ENCODE measurements at places on chromosomes 7 and 10.

DNA sequence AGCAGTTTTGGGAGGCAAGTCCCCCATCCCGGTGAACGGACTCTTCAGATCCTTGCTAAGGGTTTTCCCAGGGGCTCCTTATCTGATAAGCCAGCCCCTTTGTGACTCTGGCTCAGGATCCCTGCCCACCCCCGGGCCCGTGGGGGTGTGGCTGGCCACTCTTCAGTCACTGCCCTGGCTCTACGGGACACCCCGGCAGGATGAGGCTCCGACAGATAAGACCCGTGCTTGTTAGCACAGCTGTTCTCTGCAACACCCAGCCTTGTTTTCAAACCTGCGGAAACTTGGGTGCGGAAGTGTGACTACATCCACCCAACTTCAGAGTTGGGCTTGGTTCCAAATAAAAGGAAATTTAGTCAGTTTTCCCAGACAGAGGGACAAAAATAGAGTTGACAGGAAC, 66.7 kb upstream of the PODXL start:
- DNase-seq, result no peak

GRCh38 chr7:145831616-145832206, 284.9 kb upstream of the CNTNAP2 start:
- DNase-seq, result no peak

DNA sequence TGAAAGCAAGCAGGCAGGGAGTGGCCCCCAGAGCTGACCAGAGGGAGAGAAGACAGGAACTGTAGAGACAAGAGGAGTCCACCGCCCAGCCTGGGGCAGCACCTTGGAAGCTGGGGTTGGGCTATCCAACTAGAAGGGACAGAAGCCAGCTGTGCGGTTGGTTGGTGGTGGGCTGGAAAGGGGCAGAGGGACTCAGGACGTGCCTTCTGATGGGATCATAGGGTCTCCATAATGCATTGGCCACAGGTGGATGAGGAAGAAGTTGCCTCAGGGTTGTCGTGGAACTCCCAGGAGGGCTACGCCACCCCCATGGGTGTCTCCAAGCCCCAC, 114.0 kb upstream of the RET start:
- DNase-seq, result no peak

- DNase-seq, result no peak
Measured at GRCh38 chr10:44581996-44582395, 197.1 kb upstream of the CXCL12 start.

DNA sequence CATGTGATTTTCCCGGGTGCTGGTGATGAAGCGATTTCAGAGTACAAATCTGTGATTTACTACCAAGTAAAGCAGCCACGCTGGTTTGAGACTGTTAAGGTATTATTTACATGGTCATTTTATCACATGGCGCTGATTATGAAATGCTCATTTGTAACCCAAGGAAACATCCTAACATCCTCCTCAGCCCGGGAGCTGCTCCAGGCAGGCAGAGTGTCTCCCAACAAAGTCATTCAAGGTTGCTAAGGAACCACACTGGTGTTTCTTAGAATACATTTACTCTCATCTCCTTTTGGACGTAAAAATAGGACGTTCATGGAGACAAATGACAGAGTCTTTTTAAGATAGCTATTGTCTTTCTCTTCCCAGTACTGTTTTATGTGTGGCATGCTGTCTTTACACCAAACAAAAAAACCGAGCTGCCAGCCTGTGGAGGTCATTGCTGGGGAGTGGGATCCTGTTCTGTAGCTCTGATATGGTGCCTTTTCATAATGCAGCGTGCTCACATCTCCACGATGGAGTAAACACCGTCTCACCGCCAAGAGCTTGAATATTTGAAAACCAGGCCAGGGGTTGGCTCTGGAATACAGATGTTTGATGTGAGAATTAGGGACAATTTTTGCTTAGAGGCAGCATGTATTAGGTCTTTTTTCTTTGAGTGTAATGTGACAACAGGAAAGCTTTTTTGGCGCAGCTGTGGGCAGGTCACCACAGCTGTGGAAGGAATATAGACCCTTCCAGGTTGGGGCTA, 119.6 kb downstream of the DOCK1 start:
- no peak for DNase-seq

DNA sequence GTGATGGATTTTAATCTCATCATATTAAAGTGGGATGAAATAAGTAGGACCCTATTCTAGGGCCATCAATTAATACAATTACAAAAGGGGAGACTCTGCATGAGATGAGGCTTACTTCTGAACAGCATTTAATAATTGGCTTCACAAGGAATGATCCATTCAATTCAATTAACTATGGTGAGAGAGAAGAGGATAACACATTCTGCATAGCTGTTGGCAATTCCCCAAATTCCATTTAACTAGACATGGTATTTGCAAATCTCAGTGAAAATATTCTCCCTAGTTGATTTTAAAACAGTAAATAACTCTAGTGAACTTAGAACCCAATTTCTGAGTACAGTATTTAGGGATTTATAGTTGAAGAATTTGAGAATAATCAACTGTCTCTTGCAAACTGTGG, 145.3 kb downstream of the NOC3L start:
- DNase-seq, result no peak

DNA sequence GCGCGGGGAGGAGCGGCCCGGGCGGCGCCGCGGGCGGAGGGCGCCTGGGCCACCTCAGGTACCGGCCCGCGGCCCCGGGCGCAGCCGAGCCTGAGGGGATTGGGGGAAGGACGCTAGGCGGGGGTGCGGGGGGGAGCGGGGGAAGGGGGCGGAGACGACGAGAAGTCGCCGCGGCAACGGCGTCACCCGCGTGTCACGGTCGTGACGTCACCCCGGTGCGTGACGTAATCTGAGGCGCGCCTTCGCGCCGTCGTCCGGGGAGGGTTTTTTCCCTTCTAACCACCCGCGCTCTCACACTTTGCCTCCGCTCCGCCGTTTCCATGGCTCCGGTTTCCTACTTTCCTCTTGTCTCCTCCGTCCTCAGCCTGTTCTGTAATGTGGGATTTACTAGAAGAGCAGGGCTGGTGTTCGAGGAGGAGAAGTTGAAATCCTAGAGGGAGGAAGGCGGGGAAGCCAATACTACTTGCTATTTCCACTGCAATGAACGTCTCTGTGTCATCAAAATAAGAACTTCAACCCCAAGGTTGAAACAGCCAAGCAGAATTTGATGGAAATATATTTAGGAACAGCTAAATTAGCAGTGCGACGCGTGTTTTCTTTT, at the start of gene BRAF:
Gene BRAF (minus strand): TSS at position 109 of the 601 bp plus-strand sequence. CDS start 226 bp downstream, outside the sequence.
- peak; percentile 46 for DNase-seq

DNA sequence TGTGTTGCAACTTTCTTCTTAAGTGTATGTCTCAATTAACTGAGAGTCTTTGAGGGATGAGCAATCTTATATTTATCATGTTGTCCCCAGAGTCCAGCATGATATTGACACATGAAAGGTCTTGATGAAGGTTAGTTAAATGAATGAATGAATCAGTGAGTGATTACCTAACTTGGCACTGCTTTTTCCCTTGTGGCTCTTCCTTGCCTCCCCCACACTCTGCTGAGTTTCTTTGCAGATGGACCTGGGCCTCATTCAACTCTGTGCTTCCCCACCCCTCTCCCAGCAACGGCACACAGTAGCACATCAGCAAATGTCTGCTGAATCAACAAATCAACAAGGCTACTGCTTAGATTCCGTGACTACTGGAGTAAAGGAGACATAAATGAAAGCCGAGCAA, 235.1 kb upstream of the CXCL12 start:
- DNase-seq, result no peak

DNA sequence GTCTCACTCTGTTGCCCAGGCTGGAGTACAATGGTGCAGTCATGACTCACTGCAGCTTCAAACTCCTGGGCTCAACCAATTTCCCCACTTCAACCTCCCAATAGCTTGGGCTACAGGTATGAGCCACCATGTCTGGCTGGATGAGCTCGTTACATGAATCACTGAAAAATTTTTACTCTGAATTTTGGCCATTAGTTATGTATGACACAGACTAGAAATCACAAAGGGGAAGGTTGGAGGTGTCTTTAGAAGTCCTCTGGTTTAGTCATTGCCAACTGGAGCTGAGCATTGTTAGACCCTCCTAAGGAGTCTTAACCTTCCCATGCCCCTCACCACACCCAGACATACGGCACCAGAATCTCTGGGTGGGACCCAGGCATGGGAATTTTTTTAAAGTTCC, 34.7 kb downstream of the SVIL start:
- no peak for DNase-seq

- no peak for DNase-seq
Measured at GRCh38 chr7:20816372-20816959, 29.8 kb upstream of the SP8 start.

- DNase-seq, result no peak
Measured at GRCh38 chr7:139753081-139753692, 24.6 kb downstream of the HIPK2 start.

DNA sequence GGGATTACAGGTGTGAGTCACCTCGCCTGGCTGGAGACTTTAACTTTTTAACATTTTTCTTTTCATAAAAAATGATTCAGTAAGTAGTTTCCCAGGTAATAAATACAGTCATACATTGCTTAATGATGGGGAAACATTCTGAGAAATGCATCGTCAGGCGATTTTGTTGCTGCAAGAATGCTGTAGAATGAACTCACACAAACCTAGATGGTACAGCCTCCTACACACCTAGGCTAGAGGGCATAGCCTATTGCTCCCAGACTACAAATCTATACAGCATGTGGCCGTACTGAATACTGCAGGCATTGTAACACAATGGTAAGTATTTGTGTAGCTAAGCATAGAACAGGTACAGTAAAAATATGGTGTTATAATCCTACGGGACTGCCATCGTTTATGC, 108.5 kb upstream of the SFMBT2 start:
- no peak for DNase-seq

- DNase-seq, result no peak
Measured at GRCh38 chr7:66464059-66464458, 164.6 kb upstream of the KCTD7 start.

DNA sequence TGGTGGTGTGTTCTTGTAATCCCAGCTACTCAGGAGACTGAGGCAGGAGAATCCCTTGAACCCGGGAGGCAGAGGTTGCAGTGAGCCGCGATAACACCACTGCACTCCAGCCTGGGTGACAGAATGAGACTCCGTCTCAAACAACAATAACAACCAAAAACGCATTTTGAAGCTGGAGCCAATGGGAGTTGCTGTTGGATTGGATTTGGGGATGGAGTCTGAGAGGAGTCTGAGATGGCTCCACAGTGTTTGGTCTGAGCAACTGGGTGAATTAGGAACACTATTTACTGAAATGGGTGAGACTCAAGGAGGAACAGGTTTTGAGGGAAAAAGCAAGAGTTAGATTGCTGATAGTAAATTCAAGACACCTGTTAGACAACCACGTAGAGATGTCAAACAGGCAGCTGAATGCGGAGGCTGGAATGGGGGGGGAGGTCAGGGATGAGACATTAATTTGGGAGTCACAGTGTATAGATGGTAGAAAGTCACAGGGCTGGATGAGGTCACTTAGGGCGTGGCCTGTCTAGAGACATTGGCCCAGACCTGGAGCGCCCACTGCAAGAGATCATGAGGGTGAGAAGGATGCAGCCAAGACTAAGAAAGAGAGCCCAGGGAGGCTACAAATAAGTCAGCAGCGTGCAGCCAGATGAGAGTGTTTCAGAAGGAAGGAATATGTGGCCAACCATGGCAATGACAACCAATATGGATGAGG, 56.4 kb downstream of the CYCS start:
- no peak for DNase-seq

- DNase-seq, result no peak
Measured at GRCh38 chr7:95718577-95719410, 53.6 kb upstream of the DYNC1I1 start.

DNA sequence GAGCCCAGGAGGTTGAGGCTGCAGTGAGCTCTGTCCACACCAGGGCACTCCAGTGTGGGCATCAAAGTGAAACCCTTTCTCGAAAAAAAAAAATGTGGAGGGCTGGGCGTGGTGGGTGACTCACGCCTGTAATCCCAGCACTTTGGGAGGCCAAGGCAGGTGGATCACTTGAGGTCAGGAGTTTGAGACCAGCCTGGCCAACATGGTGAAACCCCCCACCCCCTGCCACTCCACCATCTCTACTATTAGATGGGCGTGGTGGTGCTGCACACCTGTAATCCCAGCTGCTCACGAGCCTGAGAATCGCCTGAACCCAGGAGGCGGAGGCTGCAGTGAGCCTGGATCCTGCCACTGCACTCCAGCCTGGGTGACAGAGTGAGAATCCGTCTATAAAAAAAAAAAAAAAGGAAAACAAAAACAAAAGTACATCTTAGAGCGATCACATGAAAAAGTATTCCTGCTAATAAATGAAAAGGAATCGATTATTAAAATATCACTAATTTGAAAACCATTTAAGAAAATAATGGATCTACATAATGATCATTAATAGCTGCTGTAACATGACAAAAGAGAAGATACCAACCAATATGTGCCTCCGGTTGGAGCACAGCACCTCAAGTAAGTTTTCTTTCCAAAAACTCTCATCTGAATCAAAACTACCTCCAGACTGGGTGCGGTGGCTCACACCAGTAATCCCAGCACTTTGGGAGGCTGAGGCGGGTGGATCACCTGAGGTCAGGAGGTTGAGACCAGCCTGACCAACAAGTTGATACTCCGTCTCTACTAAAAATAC, 4.9 kb downstream of the HNRNPF start:
- no peak for DNase-seq

- DNase-seq, result no peak
Measured at GRCh38 chr10:35413985-35414861, 77.9 kb downstream of the CCNY start.

DNA sequence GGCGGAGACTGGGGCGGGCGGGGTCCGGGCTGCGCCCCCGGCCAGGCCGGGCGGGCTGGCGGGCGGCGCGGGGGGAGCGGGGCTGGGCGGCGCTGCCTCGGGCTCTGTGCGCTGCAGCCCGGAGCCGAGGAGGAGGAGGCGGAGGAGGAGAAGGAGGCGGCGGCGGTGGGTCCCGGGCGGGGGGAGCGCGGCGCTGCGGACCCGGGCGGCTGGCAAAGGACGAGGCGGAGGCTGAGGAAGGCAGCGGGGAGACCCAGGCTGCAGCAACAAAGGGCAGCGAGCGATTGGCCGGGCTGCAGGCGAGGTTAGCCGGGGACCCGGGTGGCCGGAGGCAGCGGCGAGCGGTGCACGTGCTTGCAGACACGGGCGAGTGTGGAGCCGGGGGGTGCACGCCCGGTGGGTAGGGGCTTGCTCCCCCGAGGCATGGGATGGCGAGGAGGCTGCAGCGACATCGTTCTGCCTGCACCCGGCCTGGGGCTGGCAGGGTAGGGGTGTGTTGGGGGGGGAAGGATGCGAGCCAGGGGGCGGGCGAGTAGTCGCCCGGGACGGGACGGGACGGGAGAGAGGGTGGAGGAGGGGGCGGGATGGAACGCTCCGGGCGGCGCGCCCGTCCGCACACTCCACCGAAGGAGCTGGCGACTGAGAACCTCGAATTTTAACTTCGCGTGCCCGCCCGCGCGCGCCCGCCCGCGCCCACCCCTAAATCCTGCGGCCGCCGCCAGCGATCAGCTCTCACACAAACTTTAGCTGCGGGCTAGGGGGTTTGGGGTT, 844 bp upstream of the KAT6B start:
- DNase-seq, result no peak

DNA sequence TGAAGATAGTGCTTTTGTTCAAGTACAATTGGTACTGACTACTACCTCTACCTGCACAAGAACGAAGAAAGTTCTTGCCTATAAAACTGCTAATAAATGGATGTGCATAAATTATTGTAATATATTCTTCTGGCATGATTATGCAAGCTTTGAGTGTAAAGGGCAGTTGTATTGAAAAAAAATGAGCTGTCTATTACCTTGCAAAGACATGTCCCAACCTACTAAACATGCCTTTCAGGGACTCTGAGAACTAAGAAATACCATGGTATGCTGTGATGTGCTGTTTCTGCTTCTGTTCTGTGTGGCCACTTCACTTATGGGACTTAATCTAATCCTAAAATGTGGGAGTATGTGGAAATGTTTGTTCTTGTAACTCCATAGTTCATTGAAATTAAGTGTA, 1083.4 kb downstream of the LRMDA start:
- no peak for DNase-seq

GRCh38 chr10:61828034-61828433, 73.5 kb upstream of the ARID5B start:
- DNase-seq, result no peak

Data from esophagus squamous epithelium (tissue), 5 donors.